ENCODE measurements at places on chromosomes 2 and 18.

GRCh38 chr18:22684268-22684667, 248.9 kb upstream of the RBBP8 start:
- no peak for DNase-seq

- no peak for DNase-seq
These were observed at the start of gene TNFAIP6 for GRCh38 chr2:151357359-151357758. Gene TNFAIP6, plus strand, starts transcription at chr2:151357592. Its CDS starts 75 bp downstream, at chr2:151357667.

DNA sequence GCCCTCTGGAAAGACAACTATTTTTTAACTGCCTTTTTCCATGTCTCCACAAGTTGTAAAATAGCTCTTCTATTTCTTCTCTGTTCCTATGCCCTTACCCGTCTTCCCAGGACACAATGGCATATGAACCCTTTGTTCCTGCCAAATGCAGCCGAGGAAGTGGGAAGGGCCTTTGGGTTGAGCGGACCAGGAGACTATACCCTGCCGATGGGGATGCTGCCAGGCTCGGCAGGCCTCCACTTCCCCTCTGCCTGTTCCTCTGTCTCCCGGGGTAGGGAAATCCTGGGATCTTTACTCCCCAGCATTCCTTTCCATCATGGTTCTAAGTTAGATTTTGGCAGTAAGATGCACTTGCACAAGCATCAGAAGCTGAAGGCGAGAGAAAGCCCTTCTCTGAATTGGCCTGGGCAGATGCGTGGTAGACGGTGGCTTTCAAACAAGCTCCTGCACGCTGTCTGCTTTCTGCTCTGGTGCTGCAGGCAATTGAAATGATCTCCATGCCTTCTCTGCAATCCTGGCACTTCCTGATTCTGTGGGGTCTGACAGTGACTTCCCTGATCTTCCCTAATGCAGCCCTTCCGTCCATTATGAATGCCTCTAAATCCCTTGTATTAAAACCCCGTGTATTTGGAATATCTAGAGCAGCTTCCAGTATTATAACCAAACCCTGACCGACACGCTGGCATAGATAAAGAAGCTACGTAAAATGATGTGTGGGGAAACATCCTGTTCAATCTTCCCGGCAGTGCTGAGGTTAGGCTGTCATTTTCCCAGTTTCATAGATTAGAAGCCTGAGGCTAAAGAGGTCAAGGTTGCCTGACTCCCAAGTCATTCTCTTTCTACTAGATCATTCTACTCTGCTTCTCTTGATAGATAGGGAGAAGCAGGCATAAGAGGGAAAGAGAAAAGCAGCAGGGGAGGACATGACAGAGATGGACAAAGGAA, 69.8 kb downstream of the MCFD2 start:
- DNase-seq = no peak

GRCh38 chr18:51361130-51361860, 163.8 kb upstream of the MEX3C start:
- no peak for DNase-seq

GRCh38 chr18:79631096-79631507, 48.5 kb upstream of the CTDP1 start:
- DNase-seq = no peak

DNA sequence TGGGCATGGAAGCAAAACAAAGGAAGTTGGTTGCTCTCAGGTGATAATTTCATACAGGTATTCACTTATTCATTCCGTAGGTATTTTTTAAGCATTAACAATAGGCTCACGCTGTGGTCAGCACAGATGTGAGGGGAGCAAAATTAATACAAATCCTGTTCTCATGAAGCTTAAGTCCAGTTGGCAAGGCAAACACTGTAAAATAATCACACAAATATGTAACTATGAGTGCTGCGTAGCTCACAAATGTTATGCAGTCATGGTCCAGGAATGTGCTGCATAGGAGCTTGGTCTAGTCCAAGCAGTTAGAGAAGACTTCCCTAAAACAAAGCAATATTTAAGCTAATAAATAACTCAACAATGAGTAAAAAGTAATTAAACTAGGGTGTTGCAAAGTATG, 23.9 kb downstream of the SP5 start:
- DNase-seq = no peak

DNA sequence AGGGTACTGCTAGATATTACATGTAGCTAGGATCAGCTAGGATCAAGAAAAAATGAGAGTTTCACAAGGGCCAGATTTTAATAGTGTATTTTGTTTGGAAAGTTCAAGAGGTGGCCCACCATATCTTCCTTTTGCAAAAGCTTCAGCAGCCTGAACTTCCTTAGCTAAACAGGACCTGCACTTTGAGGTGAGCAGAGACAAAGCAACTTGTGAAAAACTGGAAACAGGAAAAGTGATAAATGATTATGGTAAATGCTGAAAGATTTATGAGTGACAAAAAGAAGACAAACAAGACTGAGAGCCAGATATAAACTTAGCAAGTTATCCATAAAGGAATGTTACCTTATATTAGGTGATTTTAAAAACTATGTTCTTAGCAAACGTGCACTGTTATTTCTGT, 123.6 kb downstream of the ZNF521 start:
- DNase-seq = no peak

DNA sequence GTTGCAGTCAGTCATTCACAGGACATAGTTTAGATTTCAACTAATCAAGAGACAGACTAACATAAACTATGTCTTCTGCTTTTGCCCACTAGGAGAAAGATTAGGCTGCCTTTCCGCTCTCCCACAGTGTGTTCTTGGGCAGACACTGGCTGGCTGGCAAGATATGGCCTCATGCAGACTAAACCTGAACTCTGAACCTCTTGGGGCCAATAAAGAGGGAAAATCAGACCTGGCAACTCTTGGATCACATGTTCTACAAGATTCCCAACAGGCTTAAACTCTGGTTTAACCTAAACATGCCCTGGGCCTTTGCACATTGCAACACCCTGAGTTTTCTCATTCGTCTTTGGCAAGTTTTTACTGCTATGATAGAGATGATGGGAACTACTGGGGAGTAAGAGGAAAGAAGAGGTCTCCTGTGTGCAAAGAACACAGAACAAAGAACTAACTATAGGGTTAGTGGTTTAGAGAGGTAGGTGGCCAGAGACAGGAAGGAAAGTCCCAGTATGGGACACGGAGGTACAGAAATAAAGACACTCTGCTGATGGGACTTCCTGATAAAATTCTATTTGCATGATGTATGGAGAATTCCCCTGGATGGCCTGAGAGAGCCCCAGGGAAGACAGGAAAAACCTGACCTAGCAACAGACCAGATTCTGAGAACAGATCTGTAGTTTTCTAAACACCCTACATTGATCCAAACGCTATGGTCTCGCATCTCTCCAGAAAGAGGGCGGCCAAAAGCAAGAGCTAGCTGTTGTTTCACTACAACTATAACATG, 2.0 kb upstream of the ATRAID start:
- no peak for DNase-seq

DNA sequence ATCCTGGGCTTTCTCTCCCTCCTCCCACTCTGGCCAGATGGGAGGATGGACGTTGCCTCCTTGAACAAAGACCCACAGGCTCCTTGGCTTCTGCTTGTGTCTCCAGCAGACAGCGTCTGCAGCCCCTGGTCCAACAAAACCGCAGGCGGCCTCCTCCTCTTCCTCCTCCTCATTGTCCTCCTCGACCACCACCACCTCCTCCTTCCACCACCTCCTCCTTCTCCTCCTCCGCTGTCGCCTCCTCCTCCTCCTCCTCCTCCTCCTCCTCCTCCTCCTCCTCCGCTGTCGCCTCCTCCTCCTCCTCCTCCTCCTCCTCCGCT, 45.7 kb upstream of the ALPP start:
- no peak for DNase-seq

- DNase-seq = no peak
These were observed 93.9 kb downstream of the ACKR3 start for GRCh38 chr2:236663287-236664101.

GRCh38 chr2:69939722-69940121, 21.7 kb downstream of the ASPRV1 start:
- no peak for DNase-seq

GRCh38 chr2:111900859-111901258, 2.5 kb downstream of the MERTK start:
- DNase-seq = no peak

DNA sequence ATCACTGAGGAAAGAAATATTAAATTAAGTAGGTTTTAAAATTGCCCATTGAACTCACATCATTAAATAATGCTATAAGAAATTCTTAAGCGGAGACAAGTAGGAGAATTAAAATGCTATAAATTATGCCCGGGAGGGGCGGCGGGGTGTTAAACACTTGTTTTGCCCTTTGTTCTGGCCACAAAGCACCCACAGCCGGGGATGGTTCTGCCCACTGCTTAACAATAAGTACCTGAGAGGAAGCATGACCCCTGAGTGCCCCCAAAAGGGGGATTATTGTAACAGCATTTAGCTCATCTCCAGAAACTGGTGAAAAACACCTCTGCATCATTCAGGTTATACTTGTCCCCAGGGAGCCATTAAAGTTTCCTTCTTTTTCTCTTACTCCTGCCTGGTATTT, 332.7 kb upstream of the POU3F3 start:
- no peak for DNase-seq

- no peak for DNase-seq
These were observed 51.1 kb downstream of the DSC3 start for GRCh38 chr18:30991397-30991796.

Measured in central memory CD8-positive, alpha-beta T cell (primary cell).